Adrenal gland (tissue), 19 donors: ENCODE measurements at places on chromosomes 2 and 18. TPM values are rescaled to one million over a fixed set of nuclear protein-coding genes. Genes with fewer than 3 reads are reported as not detected.

DNA sequence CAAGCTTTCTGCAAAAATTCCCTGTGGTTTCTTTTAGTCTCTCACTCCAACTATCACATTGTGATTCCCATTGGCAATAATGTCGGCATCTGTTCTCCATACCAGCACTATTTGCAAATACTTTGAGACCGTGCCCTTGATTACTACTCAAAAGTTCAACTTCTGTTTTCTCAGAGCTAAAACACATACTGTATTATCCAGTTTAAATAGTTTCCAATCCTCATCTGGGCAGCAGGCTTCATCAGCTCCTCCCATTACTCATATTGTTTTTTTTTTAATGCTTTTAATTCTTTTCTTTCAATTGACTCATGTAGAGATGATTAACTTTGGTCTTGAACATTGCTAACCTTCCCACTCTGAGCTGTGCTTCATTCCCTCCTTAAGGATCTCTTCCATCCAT lies 135.8 kb downstream of the METTL8 start:
- no peak for DNase-seq

GRCh38 chr2:959457-959856 lies 8.8 kb downstream of the SNTG2 start:
- DNase-seq, result no peak

DNA sequence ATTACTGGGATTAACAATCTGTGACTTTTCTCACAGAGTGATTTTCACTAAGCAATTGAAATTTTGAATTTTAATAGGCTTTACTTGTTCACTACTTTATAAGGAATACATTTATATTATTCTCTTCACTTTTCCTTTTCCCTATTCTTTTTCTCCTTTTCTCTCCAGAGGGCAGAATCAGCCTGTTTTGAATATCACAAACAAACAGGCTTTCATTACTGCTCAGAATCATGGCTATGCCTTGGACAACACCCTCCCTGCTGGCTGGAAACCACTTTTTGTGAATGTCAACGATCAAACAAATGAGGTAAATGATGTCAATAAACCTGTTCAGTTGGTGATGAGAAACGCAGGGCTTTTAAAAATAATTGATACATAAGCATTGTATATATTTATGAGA lies 35.3 kb downstream of the CPS1 start:
- no peak for DNase-seq

DNA sequence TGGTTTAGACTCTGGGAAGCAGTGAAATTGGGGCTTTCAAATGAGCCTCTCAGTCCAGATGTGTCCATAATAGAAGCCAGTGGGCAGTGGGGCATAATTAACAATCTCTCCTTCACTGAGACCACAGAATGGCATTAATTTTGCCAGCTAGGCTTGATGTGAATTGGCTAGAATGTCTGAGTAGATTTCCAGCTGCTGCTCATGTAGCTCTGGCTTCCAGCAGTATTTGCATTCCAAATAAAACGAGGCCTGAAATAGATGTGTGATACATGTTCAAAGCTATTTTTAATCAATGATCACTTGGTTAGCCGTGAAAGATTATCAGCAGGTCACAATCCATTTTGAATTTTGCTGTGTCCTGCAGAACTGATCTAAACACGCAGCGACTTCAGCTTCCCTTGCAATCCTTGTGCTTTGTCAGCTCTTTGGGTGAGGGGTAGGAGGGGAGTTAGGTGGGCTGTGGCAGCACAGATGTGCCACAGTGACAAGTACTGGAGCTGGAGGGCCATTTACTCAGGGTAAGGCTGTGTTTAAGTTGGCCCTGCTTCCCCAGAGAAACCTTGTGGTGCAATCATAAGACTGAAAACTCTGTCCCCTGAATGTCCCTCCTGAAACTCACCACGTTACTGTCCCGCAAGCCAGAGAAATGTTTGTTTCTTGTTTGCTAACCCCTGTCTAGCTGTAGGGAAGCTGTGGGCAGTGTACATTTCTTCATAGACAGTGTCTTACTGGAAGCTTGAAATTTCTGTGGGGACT lies 56.9 kb upstream of the TMEM178A start:
- no peak for DNase-seq

- DNase-seq, result no peak
Measured at GRCh38 chr2:238174701-238175100, 15.9 kb downstream of the ERFE start.

GRCh38 chr2:233400341-233400740 lies 46.0 kb downstream of the DGKD start:
- DNase-seq, result no peak

GRCh38 chr2:168593713-168594112 lies 137.6 kb downstream of the CERS6 start:
- DNase-seq, result no peak

- DNase-seq, result peak; percentile 61
Measured at GRCh38 chr2:127086990-127087790, 19.8 kb downstream of the BIN1 start.

GRCh38 chr2:163774862-163775261 lies 39.1 kb upstream of the FIGN start:
- no peak for DNase-seq

The EVX2 gene
- not detected for total RNA-seq

The PLGLB1 gene
- 1.2 TPM for total RNA-seq

The AMER3 gene
- total RNA-seq, result 1.2 TPM

The TCF7L1 gene
- total RNA-seq, result 3.5 TPM

DNA sequence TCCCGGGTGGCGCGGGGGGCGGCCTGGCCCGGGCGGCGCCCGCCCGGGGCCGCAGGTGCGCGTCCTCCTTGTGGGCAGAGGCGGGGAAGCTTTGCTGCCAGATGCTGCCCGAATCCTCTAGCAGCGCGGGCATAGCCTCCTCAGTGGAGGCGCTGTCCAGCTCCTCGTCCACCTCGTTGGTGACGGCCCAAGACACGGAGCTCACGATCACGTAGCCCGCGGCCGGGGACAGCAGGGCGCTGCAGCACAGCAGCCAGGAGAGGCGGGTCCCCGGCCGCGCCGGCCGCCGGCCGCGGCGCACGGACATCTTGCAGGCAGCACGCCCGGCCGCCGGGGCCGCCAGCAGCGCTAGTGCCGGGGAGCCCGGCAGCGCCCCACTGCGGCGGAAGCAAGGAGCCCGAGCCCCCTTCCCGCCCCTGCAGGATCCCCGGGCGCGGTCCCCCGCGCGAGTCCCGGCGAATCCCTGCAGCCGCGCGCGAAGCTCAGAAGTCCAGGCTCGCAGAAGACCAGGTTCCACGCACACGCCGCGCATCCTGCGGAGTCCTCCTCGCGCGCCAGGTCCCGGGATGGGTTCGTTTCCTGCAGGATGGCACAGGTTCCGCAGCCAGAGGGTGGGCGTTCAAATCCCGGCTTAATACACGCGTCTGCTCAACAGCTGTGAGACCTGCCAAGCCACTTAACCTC lies at the start of gene CREG2:
Gene CREG2 (minus strand): TSS at position 353 of the 684 bp plus-strand sequence. CDS start 46 bp downstream, at position 307.
- peak; percentile 68 for DNase-seq

DNA sequence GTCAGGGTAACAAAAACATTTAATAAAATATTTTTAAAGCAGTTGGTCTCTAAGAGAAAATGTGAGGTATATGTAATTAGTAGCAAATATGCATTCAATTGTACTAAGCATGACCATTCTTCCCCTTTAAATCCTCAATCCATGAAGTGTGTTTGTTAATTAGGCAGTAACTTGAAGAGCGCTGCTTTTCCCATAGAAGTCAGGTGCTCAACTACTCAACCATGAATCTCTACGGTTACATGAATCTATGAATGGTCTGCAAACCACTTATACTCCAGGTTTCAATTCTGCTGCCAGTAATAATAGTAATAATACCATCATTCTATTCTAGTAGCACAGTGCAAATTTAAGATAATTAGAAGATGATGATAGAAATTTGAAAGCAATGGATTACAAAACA lies 55.8 kb downstream of the SLC8A1 start:
- DNase-seq, result no peak

The RGPD5 gene
- 6.3 TPM for total RNA-seq
